ENCODE measurements at places on chromosomes 11 and 22.

GRCh38 chr11:127493330-127494022 is 492.9 kb upstream of the KIRREL3 start:
- DNase-seq, result no peak

- no peak for DNase-seq
These were observed 525 bp downstream of the DGCR2 start for GRCh38 chr22:19121631-19122142.

- no peak for DNase-seq
These were observed 35.8 kb downstream of the ARHGAP1 start for GRCh38 chr11:46664612-46665011.

DNA sequence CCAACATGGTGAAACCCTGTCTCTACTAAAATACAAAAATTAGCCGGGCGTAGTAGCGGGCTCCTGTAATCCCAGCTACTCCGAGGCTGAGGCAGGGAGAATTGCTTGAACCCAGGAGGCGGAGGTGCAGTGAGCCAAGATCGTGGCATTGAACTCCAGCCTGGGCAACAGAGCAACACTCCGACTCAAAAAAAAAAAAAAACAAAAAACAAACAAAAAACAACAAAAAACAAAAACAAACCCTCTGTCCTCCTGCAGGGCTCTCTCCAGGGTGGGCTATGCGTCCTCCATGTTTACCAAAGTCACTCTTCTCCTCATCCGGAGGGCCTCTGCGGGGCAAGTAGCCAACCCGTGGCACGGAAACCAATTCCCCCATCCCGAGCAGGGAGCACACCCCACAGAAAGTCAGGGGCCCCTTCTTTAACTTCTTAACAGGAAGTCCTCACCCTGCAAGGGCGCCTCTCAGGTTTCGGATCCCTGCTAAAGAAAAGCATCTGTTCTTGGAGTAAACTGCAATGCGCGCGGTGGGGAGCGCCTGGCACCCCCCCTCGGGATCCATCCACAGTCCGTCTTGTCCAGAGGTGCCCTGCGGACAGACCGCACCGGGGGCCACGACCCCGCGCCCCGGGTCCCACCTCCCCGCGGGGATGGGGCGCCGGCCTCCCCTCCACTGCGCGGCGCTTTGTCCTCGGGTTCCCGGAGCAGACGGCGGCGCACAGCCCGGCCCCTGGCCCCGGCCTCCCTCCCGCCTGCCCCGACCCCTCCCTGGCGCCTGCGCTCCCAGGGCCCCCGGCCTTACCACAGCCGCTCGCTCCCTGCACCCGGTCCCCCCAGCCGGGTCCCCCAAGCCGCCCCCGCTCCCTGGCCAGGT is 712 bp downstream of the CERK start:
- peak; percentile 11 for DNase-seq

DNA sequence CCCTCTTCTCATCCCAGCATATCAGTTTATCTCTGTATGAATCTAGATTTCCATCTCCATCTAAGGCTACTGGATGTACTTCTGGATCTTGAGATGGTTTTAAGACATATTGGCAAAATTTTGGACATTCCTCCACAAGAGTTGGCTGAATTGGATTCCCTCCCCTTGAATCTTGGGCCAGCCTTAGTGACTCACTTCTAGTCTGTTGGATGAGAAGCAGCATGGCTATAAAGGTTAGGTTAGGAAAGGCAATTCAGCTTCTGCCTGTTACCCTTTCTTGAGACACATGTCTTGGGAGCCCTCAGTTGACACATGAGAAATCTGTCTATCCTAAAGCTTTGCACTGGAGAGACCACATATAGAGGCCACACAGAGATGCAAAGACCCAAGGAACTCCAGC is 73.0 kb upstream of the PGR start:
- DNase-seq, result no peak

- DNase-seq, result peak; percentile 40
These were observed 64.6 kb downstream of the KCNJ1 start for GRCh38 chr11:128802358-128802981.

- DNase-seq, result no peak
These were observed 302.0 kb downstream of the KIRREL3 start for GRCh38 chr11:126698576-126698975.

DNA sequence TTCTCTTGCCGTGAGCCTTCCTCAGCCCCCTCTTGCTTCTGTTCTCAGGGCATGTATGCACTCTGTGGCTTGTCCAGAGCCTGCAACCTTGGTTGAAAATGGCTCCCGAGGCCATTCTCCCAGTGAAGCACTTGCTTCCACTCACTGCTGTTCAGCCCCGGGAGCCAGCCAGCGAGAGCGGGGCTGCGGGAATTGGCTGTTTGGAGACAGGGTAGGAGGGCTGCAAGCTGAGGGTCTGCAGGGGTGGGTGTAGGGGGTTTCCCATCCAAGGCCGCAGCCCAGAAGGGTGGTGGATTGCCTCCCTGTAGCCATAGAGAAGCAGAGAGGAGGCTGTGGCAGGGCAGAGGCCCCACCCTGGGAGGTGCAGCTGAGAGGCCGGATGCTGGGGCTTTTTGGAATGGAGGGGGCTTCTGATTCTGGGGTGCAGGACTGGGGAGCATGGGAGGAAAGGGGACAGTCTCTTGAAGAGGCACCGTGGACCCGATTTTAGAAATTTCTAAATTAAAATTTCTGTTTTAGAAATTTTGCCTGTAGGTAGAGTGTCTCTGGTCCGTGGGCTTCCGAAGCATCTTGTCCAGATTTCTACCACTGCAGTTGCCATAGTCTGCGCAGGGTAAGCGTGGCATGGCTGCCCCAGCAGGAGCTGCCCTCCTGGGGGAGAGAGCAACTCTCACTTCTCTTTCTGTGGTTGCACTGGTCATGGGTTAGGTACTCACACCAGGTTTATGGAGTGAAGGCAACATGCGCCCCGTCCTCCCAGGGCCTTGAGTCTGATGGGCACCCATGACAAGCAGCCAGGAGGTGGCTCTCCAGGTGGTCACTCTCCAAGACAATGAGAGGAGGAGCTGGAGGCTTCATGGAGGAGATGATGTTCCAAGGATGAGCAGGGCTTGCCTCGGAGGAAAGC is 100.2 kb downstream of the TBC1D22A start:
- DNase-seq, result no peak

DNA sequence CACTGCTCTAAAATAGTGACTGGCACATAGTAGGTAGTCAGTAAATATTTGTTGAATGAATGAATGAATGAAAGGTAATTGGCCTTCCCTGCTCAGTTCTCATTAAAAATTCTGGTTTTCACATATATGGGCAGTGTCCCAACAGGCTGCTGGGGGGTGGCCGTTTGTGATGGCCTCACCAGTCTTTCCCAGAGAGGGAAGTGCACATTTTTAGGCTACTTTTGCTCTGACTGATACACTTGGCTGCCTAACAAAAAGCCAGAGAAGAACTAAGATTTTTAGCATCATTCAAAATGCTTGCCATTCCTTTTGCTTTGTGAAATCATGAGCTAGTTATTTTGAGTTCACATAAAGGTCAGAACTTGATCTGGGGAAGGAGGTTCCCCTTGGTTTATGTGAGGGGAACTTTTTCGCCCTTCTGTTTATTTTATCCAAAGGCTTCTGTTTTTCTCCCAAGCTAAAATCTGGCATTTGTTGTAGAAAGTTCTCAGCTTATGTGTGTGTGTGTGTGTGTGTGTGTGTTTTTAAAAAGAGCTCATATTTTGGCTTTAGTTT is 83.1 kb downstream of the PTPRJ start:
- peak; percentile 72 for DNase-seq

DNA sequence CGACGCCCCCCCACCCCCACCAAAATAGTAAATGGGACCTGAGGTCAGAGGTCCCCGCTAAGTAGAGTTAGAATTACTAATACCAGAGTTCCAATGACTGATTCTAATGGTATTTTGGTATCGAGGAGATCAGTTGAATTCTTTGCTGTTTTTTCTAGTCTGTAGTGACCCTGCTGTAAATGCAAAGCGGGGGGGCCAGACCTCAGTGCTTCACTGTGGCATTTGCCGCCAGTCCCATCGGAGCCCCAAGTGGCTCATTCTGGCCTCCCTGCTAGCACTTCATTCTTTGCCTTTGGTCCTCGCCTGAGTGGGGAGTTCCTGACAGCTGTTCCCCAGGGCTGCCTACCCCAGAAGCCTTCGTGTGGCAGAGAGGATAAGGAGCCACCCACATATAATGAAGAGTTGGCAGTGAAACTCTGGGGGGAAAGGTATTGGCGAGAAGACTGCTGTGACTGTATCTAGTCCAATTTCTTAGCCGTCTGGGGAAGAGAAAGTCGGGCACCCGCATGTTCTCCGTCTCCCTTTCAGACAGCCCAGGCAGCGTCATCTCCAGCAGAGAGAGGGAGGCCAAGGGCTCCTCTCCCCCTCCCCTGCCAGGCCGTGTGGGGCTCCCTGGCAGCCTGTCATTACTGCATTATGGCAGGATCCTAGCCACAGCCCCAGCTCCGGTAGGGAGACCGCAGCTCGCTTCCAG is 19.4 kb upstream of the CABP7 start:
- no peak for DNase-seq

GRCh38 chr22:28009272-28009827 is 90.3 kb upstream of the PITPNB start:
- DNase-seq, result peak; percentile 61

DNA sequence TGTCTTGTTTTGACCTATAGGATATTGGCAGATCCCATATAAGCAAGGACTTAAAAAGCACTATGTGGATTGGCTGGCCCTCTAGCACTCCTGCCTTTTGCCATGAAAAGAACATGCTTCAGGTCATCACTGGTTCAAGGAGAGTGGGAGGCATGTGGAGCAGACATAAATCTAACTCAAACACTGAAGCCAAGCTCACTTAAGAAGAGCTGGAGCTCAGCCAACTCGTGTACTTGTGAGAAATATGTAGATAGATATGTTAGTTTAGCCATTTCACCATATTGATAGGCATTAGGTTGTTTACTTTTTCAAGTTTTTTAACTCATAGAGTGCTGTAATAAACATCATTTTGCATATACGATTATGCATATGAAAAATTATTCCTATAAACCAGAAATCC is 19.9 kb upstream of the BBOX1 start:
- DNase-seq, result no peak

- peak; percentile 21 for DNase-seq
These were observed 2.2 kb downstream of the GLB1L2 start for GRCh38 chr11:134333946-134334345.

DNA sequence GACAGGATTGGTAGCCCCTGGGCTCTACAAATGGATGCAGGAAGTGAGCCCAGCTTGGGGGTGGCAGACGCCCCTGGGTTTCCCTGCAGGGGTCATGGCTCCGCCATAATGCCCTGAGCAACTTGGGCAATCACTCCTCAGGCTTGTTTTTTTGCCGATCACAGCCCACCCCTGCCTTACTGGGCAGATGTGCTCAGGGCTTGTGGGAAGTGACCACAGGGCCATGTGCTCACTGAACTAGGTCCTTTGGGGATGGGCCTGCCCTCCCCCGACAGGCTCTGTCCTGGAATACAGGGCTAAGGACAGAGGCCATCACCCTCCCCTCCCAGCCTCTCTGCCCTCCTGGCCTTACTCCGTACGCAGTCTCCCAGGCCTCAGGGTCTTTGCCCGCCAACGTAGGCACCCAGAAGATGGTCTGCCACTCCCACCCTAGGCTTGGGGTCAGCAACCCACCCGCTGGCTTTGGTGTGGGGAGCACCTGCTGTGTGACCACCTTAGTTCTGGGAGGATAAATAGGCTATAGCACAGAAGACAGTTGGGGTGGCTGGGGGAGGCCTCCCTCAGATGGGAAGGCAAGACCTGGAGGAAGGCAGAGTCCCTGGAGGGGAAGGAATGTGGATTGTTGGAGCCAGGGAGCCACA is 3.8 kb downstream of the RPLP2 start:
- no peak for DNase-seq

DNA sequence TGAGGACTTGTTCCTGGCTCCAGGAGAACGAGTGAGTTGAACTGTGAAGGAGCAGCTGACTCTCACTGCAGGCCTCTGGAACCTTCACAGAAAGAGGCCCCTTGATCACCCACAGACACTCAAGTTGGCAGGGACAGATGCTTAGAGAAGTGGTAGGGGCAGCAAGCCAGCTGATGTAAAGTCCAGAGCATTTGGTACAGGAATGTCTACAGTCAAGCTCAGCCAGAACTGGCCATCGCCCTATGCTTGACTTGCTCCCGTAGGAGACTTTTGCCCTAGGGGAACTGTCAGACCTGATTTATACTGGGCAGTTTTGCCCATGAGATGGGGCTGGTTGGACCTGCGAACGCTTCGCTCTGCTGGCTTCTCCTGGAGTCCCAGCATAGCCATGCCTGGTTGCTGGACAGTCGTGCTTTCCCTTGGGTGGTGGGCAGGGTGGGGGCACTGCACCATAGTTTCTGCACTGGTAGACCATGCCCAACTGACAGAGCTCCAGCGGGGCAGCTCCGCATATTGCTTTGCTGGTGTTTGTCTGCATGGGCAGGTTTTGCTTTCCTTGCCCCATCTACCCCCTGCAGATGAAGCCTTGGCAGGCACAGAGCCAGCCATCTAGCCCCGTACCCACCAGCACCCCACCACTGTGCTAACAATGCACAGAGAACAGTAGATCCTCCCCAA is 977.7 kb downstream of the JRKL start:
- DNase-seq, result no peak

DNA sequence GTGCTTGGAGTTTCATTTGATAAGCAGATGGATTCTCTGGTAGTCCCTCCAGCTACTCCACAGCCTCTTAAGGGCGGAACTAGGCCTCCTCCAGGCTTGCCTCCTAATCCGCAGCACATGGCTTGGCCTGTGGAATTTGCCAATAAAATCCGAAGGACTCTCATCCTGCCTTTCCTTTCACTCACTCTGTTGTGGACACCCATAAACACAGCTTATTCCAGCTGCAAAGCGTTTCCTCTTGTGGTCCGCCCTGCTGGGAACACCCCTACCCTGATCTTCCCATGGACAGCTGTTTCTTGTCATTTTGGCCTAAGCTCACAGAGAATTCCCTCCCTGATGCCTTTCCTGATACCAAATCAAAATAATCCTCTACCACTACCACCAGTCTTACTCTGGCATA is 546.2 kb downstream of the NTM start:
- DNase-seq, result no peak

DNA sequence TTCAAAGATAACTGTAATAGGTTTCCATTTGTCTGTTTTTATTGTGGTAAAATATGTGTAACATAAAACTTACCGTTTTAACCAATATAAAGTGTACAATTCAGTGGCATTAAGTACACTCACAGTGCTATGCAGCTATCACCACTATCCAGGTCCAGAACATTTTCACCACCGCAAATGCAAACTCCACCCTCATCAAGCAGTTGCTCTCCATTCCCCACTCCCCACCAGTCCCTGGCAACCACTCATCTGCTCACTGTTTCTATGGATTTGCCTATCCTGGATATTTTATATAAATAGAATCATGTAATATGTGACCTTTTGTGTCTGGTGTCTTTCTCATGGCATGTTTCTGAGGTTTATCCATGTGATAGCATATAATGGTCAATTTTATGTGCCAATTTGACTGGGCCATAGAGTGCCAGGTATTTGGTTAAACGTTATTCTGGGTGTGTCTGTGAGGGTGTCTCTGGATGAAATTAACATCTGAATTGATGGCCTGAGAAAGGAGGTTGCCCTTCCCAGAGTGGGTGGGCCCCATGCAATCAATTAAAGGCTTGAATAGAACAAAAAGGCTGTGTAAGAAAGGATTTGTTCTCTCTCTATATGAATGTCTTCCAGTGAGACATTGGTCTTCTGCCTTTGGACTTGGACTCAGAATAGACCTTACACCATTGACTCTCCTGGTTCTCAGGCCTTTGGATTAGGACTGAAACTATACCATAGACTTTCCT is 17.2 kb upstream of the SMCO4 start:
- no peak for DNase-seq

All from foreskin melanocyte (primary cell).